ENCODE measurements at places on chromosomes 7 and 10. TPM values are rescaled to one million over a fixed set of nuclear protein-coding genes. Genes with fewer than 3 reads are reported as not detected.

Gene TRIM50
- 0.55 TPM for polyA plus RNA-seq

- no peak for DNase-seq
Observed at GRCh38 chr7:90736968-90737939, 141.1 kb downstream of the CDK14 start.

GRCh38 chr7:129968592-129969383 lies 16.0 kb upstream of the UBE2H start:
- DNase-seq: no peak

DNA sequence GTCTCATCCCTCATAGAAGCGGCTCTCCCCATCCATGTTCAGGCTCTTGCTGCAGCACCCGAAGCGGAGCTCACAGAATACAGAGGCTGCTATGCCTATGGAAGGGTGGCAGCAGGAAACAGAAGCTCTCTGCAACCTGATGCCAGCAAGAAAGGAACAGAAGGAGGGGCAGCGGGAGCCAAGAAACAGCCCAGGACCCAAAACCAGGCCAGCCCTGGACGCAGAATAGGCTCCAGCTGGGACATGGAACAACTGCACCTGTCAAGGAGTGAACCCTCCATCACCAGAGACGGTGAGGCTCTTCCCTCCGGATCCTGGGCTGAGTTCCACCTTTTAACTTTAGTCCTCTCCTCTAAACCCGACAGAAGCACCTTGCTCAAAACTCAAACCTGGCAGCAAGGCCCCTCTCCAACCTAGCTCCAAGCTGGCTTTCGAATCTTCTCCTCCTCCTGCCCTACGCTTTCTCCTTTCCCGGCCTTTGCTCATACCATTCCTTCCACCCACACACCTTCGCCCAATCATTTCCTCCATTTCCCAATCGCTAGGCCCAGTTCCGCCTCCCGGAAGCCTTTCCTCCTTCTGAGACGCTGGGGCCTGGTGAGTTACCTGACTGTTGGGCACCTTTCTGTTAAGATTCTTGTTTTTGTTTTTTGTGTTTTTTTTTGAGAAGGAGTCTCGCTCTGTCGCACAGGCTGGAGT lies 122.8 kb upstream of the ZNF92 start:
- DNase-seq: no peak
